IMR-90 (cell line): ENCODE measurements at places on chromosomes 5 and 9. TPM values are rescaled to one million over a fixed set of nuclear protein-coding genes. Genes with fewer than 3 reads are reported as not detected.

- no peak for DNase-seq
Measured at GRCh38 chr9:131807144-131807983, 67.5 kb upstream of the RAPGEF1 start.

Gene EGFLAM
- 0.62 and 0.77 TPM in 2 replicates for polyA plus RNA-seq

- no peak for DNase-seq
Measured at GRCh38 chr9:38280251-38280800, 112.2 kb upstream of the ALDH1B1 start.

GRCh38 chr5:14945450-14945849, 73.9 kb upstream of the ANKH start:
- no peak for DNase-seq

Gene SERF1A
- polyA plus RNA-seq: 2.8 and 3.7 TPM in 2 replicates

Gene IFNA13
- not detected in 2 replicates for polyA plus RNA-seq

DNA sequence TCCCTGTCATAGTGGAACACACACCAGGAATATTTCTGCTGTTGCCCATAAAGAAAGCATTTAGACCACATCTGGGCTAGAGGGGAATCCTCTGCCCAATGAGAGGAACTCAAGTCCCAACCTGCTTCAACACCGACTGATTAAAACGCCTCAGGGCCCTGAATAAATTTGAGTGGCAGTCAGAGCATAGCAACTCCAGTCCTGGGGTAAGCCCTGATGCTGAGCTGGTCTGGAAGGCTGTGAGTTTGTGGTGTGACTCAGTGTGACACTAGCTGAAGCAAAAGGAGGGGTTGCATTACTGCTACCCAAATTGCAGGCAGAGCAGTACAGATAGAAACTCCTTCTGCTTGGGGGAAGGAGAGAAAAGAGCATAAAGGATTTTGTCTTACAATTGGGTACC, 148.3 kb downstream of the PRDM9 start:
- DNase-seq: no peak

- DNase-seq: peak; percentile 10
Measured at GRCh38 chr5:27191786-27192510, 153.6 kb upstream of the CDH9 start.

Gene PTPA
- 141 and 149 TPM in 2 replicates for polyA plus RNA-seq

Gene GNA14
- polyA plus RNA-seq: 0.03 TPM in 1 of 2 replicates, not detected in the other

Gene HTR4
- not detected in 2 replicates for polyA plus RNA-seq

DNA sequence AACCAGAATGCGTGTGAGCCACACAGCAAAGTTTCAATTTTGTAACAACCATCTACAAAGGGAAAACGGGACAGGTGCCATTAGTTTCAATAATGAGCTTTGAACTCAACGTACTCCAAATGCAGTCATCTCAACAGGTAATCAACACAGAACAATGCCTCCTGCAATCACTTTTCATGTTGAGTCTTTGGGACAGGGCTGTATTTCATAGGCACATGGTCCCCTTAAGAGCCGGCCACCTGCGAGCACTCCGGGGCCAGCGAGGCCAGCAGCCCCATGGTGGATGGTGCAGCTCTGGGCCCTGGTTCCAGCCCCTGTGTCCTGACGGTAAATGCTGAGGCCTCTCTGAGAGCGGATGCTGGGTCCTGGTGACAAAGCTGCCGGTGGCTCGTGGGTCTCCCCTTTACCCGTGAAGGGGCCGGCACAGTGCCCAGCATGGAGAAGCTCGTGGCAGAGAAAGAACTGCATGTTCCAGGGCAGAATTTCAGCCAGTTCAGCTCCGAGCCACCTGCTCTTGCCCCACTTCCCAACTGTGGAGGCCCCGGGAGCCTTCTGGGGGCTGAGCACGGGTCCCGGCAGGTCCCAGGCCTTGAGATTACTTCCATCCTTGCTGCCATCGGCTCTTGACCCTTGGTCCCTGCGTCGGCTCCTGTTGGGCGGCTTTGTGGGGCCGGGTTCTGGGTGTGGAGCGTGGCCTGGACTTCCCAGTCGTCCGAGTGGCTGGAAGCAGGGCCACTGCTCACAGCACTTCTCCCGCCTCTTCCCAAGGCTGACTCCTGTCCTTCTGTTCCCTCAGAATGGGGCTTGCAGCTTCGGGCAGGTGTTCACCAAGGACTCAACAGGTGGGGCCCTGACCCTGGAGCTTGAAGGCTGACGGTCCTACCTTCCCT, 26.1 kb upstream of the RNU6ATAC start:
- no peak for DNase-seq

GRCh38 chr9:82920154-82920553, 142.8 kb downstream of the RASEF start:
- DNase-seq: no peak

GRCh38 chr5:8034852-8035251, 165.9 kb downstream of the MTRR start:
- no peak for DNase-seq

- DNase-seq: no peak
Measured at GRCh38 chr9:73531658-73532057, 380.0 kb downstream of the ANXA1 start.

Gene ANKDD1B
- polyA plus RNA-seq: 0.16 and 0.24 TPM in 2 replicates

Gene ANKRD31
- 0.02 TPM in 1 of 2 replicates, not detected in the other for polyA plus RNA-seq

- DNase-seq: no peak
Measured at GRCh38 chr5:140190872-140191218, 15.9 kb downstream of the CYSTM1 start.

- no peak for DNase-seq
Measured at GRCh38 chr5:113043491-113043931, 66.9 kb downstream of the DCP2 start.

GRCh38 chr9:6545017-6545691, 100.4 kb downstream of the GLDC start:
- peak; percentile 50 for DNase-seq

DNA sequence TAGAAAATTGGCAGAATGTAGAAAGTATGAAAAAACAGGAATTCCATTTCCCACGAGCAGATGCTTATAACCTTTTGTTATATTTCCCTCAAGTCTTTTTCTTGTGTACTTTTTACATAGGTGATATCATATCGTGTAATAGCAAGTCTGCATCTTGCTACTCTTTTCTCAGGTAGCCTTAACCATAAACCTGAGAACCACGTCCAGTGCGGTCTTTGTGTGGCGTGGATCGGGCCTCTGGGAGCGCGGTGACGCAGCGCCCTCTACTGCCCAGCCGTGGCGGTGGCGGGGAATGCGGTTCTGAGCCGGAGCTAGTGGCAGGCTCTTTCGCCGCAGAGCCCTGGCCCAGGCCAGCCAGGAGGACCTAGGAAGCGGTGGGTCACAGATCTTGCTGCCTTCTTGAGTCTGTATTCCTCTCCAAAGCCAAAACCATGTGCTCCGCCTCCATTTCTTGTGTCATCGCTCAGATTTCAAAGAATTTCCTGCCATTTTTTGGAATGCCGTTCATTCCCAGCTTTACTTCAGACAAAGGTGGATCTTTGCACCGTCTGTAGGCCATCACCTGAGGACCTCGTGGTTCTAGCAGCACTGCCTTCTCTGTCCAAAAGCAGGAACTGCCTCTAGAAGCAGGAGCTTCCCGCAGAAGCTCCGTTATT, 71.9 kb downstream of the MVB12B start:
- peak; percentile 52 for DNase-seq

- DNase-seq: no peak
Measured at GRCh38 chr5:90696153-90696552, 137.6 kb downstream of the ADGRV1 start.

- DNase-seq: no peak
Measured at GRCh38 chr5:142167458-142167857, 58.9 kb downstream of the NDFIP1 start.

DNA sequence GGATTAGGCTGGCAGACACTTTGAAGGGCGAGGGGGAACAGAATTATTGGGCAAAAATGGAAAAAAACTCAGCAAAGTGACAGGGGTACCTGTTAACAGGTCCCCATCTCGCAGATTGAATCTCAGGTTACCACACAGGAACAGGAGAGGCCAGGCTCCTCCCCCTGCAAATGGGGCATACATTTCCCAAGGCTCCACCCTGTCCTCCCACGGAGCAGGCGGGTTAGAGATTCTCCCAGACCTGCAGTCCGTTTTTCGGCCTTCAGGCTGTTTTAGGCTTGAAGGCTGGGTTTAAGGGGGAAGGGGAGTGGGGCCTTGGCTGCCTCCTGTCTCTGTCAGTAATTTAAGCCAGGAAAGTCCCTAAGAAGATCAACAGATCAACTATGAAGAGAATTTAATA, 42.7 kb downstream of the LRRC70 start:
- no peak for DNase-seq

Gene GLRA1
- not detected in 2 replicates for polyA plus RNA-seq

DNA sequence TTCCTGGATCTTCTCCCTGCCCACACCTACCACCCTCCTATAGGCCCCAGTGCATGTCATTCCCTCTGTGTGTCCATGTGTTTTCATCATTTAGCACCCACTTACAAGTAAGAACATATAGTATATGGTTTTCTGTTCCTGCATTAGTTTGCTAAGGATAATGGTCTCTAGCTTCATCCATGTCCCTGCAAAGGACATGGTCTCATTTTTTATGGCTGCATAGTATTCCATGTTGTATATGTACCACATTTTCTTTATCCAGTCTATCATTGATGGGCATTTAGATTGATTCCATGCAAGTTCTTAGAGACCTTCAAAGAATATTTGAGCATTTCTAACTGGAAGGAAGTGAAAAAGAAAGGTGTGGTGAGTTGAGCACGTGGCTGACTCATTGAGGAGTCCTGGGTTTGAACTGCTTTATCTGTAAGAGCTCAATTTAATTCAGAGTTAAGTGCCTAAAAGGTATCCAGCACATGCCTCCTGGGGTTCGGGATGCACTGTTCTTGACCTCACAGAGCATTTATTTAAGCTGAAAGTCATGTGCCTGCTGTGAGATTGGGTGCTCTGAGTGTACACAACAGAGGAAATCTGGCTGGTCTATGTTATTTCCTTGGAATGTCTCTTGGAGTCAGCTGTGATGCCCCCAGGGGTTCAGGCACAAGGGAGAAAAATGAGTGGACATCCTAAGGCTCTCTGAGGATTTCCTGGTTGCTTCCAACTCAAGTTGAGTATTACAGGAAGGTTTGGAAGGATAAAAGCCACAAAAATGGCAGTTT, 56.4 kb downstream of the SH3GL2 start:
- DNase-seq: no peak

DNA sequence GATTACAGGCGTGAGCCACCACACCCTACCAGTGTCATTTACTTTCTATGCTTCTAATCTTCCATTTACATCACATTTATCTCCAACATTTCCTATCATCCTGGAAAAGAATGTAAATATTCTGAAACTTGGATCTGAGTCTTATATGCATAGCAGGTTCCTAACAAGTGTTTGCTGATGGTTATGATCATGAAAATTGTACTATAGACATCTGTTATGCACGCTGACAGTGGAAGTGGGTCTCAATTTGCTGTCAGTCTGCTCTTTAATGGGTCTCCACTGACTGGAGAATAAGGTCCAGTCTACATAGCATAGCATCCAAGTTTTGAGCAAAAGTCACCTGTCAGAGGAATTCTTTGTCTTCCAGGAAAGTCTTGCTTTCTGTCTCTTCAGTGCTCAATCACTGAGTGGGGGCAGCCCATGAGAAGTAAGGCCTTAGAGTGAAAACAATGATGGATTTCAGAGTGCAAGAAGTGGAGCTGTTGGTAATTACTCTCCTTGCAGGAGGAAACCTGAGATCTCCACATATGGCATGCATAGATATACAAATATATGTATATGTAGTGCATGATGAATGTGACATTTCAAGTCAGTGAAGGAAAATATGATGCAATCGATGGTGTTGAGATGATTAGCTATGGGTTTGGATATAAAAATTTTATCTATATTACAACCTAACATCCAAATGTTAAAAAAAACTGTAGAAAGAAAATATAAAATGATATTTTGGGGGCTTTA, 29.2 kb upstream of the MSANTD3 start:
- no peak for DNase-seq

- peak; percentile 32 for DNase-seq
Measured at GRCh38 chr9:96383165-96383942, at the start of gene SLC35D2. Gene SLC35D2, minus strand, starts transcription at chr9:96383711. Its CDS starts 77 bp downstream, at chr9:96383634.

DNA sequence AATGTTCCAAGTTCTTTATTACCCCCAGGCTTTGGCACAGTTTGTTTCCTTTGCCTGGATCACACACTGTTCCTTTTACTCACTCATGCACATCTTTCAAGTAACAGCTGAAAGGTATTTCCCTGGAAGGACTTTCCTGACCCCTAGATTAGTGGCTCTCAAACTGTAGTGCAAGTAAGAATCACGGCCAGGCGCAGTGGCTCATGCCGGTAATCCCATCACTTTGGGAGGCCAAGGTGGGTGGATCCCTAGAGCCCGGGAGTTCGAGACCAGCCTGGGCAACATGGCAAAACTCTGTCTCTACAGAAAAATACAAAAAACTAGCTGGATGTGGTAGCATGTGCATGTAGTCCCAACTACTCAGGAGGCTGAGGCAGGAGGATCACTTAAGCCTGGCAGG, 19.1 kb upstream of the DELE1 start:
- no peak for DNase-seq

DNA sequence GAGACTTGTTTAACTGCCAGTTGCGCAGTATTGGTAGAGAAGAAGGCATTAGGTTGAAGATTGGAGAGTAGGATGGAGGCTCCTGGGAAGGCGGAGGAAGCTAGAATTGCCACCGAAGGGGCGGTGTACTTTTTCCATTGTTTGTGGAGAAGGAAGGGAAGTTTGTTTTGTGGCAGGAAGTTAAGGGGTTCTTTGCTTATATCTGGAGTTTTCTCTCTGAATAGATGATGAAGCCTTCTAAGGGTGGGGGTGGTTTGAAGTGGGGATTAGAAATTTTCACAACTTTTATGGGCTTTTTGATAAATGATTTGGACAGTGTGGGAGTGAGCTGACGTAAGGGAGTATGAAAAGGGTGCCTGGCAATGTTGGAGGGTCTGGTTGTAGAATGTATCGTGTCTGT, 59.3 kb downstream of the SNX30 start:
- no peak for DNase-seq

- DNase-seq: peak; percentile 97
Measured at GRCh38 chr5:96079075-96079474, 117.4 kb upstream of the ELL2 start.

Gene IFNA21
- not detected in 2 replicates for polyA plus RNA-seq

- DNase-seq: peak; percentile 57
Measured at GRCh38 chr5:32443145-32443540, 1.4 kb downstream of the ZFR start.

DNA sequence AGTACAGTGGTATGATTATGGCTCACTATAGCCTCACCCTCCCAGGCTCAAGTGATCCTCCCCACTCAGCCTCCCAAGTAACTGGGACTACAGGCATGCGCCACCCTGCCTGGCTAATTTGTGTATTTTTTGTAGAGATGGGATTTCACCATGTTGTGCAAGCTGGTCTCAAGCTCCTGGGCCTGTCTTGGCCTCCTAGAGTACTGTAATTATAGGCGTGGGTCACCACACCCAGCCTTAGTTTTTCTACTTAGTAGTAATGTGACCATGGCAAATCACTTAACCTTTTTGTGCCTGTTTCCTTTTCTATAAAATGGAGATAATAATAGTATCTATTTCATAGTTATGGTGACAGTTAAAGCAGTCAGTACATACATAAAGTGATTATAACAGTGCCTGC, 22.2 kb downstream of the GLE1 start:
- no peak for DNase-seq

- no peak for DNase-seq
Measured at GRCh38 chr5:180208038-180208434, 975 bp downstream of the RASGEF1C start.

- DNase-seq: no peak
Measured at GRCh38 chr5:4395752-4396151, 744.4 kb upstream of the ADAMTS16 start.

Gene DPYSL3
- polyA plus RNA-seq: 60.9 and 66.4 TPM in 2 replicates
